ENCODE measurements at places on chromosomes 13 and 19.

DNA sequence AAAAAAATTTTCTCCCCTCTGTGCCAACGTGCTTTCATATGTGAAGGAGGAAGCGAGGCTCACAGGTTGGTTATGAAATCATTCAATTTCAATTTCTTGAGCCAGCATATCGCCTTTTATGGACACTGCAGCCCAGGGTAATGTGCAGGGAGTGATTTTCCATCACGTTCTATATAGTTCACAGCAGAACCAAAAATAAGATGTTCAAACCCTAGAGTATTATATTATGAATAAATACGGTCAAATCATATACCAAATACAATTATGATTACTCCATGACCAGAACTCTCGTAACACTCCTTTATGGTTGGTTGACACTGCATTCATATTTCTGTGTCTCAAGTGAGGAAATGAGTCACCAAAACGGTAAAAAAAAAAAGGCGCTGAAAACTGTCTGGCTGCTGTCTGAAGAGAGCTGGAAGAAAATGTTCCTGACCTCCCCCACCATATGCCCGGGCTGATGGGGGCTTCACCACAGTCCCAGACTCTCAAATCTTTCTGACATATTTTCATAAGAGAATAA is 75.8 kb upstream of the UBAC2 start:
- no peak for DNase-seq

GRCh38 chr19:48611872-48612271 is 3.0 kb downstream of the FAM83E start:
- DNase-seq, result no peak

DNA sequence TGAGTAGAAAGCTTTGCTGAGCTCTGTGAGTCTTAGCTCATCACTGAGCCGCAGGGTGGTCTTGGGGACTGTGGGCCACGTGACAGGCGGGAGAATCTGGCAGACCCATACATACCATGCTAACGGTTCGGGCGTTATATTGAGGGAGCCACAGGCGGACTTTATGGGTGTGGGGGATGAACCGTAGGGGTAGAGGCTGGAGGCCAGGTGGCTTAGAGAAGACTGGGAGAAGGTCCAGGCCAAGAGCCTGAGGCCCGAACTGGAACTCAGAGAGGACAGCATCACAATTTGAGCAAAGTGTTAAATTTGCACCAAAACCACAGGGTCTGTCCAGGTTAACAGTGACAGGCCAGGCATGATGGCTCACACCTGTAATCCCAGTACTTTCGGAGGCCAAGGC is 15.3 kb upstream of the ATF5 start:
- DNase-seq, result no peak

GRCh38 chr19:10911579-10912363 is 16.7 kb downstream of the YIPF2 start:
- no peak for DNase-seq
